Activated CD4-positive, alpha-beta memory T cell treated with anti-CD3 and anti-CD28 coated beads, Interleukin-2, amount 10 ng/mL, durations not matched to agents 7 days and 5 days (primary cell): ENCODE measurements at places on chromosomes 1 and 21.

- no peak for DNase-seq
Measured at GRCh38 chr1:15381805-15382204, 27.9 kb upstream of the EFHD2 start.

DNA sequence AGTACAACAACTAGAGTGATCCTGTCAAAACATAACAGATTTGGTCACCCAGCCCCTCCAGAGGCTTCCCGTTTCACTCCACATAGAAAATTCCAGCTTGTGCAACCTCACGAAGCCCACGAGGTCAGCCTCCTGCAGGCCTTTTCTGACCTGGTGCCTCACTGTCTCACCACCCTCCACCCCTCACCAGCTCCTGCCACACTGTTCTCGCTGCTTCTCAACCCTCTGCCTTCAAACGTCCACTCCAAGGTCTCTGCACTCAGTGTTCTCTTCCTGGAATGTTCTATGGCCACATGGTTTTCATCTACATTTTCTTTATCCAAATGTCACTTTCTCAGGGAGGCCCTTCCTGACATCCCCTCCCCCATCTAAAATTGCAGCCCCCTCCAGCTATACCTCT, 178.9 kb downstream of the DHRS3 start:
- no peak for DNase-seq

DNA sequence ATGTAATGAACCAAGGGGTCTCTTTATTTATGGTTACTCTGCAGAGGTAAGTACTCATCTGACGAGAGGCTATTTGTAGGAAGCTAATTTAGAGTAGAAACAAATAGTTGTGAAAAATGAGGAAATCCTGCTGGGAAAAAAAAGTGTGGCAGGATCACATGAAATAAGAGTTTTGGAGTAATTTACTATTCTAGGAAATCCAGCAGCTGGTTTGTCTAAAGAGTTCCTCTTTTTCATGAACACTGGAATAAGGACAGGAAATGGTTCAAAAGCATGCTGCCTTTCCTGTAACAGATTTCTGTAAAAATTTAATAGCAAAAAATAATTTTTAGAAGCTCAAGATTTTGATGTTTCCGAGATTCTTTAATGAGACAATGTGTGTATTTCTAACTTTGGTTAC, 177.3 kb downstream of the CHRM3 start:
- no peak for DNase-seq

GRCh38 chr1:165823552-165824268, 3.7 kb upstream of the UCK2 start:
- no peak for DNase-seq
